ENCODE measurements at places on chromosomes 12 and 14.

DNA sequence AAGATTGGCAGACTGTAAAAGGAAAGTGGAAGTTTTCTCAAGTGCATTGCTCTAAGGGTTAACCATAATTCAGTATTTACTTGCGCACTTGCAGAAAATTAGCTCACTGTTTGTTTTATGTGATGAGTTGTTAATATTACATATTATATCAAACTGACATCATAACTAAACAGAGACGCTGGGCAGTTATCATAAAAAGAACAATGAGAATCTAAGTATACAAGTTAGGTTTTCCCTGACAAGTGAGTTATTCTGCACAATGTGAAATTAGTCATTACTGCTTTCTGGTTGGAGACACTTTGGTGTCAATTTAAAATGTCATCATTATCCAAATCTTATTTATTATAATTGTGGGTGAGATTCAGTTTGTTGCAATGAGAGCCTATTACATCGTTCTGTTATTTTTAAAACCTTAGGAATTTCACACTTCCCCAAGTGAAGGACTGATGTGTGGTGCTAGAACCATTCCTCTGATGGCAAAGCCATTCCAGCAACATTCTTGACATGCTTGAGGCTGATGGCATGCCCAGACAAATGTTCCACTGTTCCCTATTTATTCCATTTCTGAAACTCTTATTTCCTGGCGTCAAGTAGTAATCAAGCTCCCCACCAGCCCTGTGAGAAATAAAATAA, 90.1 kb upstream of the FLRT2 start:
- no peak for DNase-seq

- DNase-seq, result no peak
Measured at GRCh38 chr14:68888883-68889282, 90.2 kb downstream of the ACTN1 start.

DNA sequence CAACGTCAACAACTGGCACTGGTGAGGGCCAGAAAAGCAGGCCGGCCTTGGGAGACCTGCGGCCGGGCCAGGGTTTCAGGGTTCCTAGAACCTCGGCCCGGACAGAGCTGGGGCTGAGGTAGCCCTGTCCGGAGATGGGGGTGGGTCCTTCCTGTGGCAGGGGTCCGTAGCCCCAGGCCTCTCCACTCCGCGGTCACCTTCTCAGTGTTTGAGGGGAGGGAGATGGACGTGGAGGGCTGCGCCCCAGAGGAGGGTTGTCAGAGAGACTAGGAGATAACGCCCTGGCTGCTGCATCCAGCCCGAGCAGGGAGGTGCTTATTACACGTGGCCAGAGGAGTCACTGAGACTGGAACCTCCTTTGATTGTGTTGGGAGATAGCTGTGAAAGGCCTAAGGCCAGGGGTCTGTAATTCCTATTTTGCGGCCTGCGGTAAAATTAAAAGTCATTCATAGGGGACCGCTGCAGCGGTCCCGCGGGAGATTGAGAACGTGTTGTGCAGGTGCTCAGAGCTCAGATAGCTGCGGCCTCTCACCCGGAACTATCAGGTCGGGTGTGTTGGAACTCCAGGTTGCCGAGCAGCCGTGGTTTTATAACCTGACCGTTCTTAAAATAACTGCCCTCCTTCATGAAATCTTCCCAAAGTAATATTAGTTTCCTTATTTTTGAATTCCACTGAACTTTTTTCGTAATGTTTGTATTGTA, 507 bp downstream of the AHSA1 start:
- peak; percentile 14 for DNase-seq

- DNase-seq, result no peak
Measured at GRCh38 chr14:104698688-104699425, 9.4 kb downstream of the INF2 start.

GRCh38 chr14:58771016-58771415, 133.3 kb downstream of the DACT1 start:
- DNase-seq, result no peak

GRCh38 chr12:80154261-80154660, 54.9 kb downstream of the OTOGL start:
- no peak for DNase-seq

DNA sequence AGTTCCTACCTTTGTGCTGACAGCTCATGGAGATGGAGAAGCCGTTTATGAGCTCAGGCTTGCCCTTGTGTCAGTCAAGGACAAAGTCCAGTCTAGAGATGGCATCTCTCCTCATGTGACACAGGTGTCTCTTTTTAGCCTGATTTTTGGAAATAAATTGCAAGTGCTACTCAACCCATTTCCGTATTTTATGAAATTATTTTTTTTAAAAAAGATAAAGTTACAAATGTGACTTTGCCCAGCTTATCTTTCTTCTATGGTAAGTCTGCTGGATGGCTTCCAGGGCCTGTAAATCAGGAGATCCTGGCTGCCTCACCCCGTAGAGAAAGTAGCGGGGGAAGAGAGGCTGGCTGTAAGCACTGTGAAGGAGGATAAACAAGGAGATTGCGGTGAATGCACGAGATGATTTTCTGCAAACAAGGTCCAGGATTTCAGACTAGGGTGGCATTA, 169.7 kb downstream of the MYRFL start:
- DNase-seq, result no peak

- no peak for DNase-seq
Measured at GRCh38 chr12:90908465-90908864, 46.5 kb downstream of the CCER1 start.

- DNase-seq, result no peak
Measured at GRCh38 chr12:114679942-114680341, 4.0 kb downstream of the TBX3 start.

DNA sequence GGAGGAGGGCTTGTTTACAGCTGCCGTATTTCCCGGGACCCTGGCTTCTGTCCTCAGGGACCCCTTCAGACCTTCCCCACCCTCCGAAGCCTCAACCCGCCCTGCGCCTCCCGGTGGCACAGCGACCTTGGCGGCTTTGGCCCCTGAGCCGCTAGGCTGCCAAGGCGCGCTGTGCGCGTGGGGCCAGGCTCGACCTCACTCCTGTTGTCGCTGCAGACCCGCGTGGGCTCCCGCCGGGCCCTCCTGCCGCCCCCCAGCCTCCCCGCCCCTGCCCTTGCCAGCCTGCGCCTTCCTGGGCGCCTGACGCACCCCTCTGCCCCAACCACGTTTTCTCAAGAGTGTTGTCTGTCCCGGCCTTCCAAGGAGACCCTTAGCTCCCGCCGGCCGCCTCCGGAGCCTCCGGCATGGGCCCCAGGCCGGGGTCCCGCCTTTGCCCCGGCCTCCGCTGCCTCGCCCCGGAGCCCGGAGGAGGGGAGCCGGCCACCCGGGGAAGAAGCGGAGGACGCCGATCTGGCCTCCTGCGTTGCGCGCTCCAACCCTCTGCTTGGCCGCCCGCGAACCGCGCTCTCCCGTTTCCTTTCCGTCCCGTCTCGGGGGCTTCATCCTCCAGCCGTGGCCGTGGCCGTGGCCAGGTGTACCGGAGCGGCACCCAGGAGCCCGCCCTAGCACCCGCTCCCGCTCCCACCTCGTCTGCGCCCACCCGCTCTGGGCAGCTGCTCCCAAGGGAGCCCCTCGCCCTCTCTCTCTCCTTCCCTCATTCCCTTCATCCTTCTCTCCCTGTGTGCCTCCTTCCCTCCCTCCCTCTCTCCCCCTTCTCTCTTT, 19.9 kb downstream of the PPP2R5C start:
- peak; percentile 16 for DNase-seq

- no peak for DNase-seq
Measured at GRCh38 chr12:5433081-5433844, 1.4 kb downstream of the NTF3 start.

DNA sequence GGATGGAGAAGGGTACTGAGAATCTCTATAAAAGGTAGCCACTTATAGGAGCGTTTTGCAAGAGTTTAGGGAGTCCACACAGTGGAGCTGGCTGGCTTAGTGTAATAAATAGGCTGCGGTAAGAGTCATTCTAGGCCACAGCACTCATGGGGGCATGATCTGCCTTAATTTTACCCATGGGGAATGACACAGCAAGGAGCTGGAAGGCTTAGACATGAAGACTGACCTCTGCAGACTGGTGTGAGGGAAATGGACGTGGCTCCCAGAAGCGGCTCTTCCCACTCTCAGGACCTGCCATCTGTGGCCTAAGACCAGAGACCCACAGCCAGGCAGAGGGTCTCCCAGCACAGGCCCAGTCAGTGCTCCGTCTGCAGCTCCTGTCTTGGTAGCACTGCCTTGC, 173.3 kb downstream of the PPM1H start:
- no peak for DNase-seq

DNA sequence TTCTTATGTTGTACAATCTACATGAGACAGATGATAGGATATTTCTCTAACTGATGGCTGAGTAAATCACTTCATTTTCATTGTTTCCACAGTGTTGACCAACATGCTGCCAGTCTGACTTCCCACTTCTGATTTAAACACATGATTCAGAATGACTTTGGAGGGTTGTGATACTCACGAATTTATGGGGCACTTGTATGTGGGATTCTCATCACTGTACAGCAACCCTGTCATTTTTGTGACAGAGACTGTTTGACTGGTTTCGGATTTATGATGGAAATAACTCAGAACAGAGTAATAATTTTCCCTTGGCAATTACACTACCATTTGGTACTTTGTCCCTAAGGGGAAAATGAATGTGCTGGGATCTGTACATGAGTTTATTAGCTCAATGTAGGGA, 333.8 kb downstream of the TRHDE start:
- no peak for DNase-seq

DNA sequence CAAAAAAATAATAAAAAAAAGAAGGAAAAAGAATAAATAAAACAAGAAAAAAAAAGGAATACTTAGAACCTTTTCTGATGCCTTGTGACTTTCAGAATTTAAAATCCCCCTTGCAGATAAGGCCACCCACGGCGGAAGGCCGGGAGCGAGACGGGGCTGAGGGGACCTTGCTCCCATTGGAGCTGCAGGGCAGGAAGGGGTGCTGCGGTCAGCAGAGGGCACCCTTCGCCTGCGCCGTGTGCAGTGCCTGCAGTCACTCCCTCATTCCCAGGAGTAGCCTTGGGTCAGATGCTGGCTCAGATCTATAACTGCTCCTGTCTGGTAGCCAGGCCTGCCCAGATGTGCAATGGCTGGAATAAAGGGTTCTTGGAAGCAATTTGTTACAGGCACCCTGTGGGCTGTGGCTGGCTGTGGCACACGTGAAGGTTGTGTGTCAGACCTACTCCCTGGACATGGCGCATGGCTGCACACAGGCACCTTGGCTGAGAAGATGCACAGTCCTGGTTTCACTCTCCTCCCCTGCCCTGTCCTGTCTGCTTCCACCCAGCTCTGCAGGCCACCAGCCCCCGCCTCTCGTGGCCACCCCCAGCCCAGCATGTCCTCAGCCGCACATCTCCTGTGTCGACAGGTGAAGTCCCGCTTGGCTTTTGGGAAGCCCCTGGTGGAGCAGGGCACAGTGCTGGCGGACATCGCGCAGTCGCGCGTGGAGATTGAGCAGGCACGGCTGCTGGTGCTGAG, 13.4 kb upstream of the ALDH2 start:
- DNase-seq, result no peak

- DNase-seq, result no peak
Measured at GRCh38 chr12:29287622-29288021, 93.3 kb downstream of the ERGIC2 start.

DNA sequence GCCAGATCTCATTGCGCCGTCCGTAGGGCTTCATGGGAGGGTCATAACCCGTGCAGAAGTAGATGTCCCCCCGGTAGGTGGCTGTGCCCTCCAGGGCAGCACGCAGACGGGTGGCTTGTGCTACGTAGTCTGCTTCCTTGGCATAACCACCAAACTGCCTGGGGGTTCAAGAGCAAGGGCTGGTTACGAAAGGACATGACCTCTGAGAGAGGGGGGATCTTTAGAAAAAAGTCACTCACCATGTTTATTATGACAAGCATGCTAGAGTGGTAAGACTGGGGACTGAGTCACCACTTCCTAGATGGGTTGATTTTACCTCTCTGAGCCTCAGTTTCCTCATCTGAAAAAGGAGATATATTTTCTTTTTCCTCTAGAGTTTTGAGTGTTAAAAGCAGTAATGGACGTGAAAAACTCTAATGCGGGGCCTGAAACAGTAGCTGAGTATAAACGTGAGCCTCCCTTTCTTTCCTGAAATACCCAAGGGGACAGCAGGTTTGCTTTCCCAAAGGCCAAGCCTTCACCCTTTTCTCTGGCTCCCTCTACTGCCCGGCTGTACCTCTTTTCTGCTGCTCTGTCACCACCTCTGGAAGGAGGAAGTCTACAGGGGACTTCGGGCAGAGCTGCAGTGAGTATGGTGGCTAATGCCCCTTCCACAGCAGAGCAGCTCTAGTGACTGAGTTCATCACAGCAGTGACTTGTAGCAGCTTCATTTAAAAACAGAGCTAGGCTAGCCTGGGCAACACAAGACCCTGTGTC, 23.5 kb upstream of the GPRC5D start:
- no peak for DNase-seq

DNA sequence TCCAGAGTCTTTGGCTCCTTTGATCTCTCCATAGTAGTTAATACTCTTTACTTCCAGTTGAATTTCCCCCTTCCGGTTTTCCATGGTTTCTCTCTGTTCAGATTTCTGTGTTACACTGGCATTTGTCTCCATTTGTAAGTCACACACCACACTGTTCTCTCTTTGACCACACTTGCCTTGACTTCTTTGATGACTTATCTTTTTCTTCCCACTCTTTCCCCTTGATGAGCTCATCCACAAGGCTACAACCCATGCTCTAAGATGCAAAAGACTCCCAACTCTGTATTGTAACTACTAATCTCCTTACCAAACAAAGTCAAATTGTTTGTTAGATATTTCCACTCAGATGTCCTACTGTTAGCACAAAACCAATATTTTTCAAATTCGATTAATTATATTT, 242.7 kb upstream of the E2F7 start:
- DNase-seq, result no peak

DNA sequence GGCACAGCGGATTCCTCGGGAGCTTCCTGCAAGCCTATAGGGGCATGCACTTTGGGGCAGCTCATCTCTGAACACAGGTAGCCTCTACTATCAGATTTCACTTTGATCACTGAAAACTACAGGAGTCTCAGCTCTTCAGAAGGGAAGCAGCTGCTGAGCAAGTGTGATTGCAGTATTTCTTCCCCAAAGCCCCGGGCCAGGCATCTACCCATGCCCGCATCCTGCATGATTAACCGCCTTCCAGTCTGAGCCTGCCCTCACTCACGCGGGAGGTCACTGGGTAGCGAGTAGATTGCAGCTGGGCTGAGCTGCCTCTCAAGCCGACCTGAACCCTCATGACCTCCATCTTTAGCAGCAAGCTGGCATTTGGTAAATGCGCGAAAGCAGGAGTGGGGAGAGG, 334.7 kb downstream of the DPF3 start:
- DNase-seq, result no peak

DNA sequence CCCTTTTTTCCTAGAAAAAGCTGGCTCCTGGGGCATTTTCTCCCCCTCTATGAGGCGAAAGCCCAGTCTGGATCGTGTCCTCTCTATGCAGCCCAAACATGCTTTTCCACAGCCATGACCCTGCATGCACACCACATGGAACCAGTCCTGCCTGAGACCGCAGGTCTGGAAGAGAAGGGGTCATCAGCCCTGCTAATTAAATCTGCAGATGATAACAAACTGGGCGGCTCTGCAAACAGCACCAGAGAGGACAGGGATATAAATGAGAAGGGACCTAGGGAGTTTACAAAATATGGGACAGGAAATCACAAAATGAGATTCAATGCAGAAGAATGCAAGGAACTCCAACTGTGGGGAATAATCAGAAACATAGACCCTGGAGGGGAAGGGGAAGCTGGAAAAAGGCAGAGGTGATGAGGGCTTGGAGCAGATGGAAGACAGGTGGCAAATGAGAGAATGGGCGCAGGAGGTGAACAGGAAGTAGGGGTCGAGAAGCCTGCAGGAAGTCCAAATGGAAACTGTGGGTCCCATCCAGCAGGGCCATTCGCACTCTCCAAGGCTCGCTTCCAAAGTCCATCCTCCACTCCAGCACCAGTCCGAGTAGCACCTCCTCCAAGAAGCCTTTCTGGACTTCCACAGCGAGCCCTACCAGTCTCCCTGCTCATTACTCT, 76.3 kb downstream of the ANO2 start:
- no peak for DNase-seq

GRCh38 chr12:114439261-114439683, 33.3 kb upstream of the TBX5 start:
- DNase-seq, result no peak
